ENCODE measurements at places on chromosomes 12 and 14. TPM values are rescaled to one million over a fixed set of nuclear protein-coding genes. Genes with fewer than 3 reads are reported as not detected.

Gene SAMD15
- 0.16 TPM for total RNA-seq

Gene GPATCH2L
- 76.4 TPM for total RNA-seq

- DNase-seq: no peak
These were observed 326.6 kb downstream of the LRIG3 start for GRCh38 chr12:58593557-58594304.

DNA sequence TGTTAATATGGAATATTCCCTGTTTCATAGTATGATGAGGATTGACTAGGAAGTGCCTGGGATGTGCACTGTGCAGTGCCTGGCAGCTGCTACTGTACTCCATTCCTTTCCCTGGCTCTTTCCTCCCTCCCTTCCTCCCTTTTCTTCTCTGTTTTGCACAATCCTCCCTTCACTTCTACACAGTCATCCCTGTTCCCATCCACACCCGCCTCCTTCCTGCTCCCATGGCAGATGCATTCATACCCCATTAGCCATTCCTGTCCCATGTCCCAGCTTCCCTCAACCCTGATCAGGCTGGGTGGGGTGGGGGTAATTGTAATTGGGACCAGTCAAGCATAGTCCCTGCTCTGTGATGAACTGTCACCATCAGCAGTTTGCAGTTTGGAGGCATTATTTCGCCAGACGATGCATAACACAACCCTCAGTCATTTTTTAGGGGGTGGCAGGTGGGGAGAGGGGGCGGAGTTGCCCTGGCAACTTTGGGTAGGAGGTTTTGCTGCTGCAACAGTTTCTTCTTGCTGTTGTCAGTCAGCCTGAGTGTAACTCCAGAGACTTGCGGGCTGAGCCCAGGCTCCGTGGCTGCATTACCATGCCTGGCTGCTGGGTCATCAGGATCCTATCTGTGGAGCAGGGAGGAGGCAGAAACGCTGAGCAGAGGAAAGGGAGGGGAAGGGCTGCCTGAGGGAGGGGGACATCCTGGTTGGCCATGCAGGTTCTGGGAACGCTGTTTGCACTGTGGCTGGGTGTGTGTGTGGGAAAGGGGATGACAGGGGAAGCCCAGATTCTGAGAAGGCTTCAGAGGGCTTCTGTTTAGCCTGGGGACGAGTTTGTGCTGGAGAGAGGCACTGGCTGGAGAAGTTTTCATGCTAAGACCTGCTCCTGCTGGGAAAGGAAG is 4.1 kb upstream of the KRT84 start:
- peak; percentile 48 for DNase-seq

DNA sequence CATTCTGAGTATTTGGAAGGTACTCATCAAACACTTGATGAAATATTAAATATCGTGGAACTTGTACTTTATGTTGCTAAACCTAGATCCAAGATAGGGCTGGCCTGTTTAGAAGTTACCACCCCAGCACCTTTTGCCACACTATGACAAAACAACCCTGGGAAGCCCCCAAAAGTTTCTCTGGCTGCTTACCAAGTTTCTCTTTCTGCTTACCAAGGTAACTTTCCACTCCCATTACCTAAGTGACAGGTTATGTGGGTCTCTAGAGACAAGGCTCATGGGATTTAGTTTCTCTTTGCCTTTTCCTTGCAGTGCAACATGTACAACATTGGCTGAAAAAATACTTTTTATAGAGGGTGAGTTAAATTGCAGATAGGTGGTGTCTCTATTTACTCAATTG is 28.9 kb upstream of the PPM1A start:
- no peak for DNase-seq

GRCh38 chr14:36096090-36096489 is 80.4 kb downstream of the PTCSC3 start:
- DNase-seq: no peak

- peak; percentile 58 for DNase-seq
These were observed 6.1 kb downstream of the CEP170B start for GRCh38 chr14:104871145-104871655.

GRCh38 chr12:112317481-112317880 is 64.8 kb downstream of the HECTD4 start:
- DNase-seq: no peak

DNA sequence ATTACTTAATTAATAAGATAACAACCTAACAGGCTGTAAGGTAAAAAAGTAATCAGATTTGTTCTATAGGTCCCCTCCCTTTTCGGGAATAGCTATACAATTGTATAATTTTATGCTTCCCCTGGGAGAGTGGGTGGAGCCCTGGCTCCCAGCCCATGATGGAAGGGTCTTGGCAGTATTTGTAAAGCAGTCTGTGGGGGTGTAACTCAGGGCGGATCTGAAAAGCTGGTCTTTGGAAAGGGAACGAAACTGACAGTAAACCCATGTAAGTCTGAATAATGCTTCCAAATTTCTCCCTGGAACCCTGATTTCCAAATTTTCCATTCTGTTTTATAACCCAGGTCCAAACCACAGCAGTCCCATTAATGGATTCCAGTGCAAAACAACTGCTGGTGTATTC is 110.4 kb downstream of the DAD1 start:
- DNase-seq: no peak
